ENCODE measurements at places on chromosomes 12 and 14. TPM values are rescaled to one million over a fixed set of nuclear protein-coding genes. Genes with fewer than 3 reads are reported as not detected.

DNA sequence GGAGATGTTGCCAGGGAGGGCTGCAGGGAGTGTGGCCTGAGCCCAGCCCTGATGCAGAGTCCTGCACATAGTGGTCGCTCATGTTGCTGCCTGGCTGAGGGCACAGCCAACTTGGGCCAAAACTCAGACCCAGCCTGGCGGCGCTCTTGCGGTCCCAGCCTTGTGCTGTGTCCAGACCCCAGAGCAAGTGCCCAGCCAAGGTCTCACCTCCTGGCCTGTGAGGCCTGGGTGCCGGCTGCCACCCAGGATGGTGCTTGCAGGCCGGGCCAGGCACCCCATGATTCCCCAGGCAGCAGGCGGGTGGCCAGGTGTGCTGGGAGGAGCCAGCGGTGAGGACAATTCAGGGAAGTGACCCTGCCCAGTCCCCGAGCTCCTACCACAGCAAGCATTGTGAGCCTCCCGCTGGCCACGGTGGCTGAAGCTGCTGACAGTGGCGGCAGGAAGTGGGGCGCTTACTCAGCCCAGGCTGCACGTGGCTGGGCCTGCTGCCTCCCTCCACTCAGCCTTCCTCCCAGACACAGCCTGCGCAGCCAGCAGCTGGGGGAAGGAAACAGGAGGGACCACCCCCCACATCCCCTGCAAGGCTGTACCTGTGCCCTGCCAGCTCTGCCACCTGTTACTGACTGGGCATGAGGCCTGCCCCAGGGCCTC is 17.7 kb upstream of the PGF start:
- peak; percentile 50 for DNase-seq

Gene RNASE3
- polyA plus RNA-seq, result 1.2 TPM

Gene ST8SIA1
- 12.1 TPM for polyA plus RNA-seq

- peak; percentile 95 for DNase-seq
Measured at GRCh38 chr12:109998904-109999648, at the start of gene ANKRD13A. Gene ANKRD13A (plus strand): TSS chr12:109999430. CDS start chr12:109999689, 259 bp downstream.

Gene CLIP1
- 112 TPM for polyA plus RNA-seq

DNA sequence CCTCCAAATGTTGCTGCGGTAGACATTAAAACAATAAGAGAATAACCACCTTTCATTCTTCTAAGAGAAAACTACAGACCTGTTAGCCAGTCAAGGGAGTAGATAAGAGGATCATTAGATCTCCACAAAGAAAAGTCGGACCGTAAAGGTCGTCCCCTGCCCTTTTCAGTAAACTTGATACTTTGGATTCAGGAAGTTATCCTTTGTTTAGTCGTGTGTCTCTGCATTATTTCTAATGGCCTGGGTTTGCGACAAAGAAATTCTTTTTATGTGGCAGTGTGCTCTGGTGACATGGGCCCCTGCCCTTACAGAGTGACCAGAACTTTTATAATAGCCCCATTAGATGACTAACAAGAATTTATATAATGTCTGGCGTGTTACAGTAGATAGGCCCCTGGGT is 44.6 kb upstream of the EVL start:
- DNase-seq, result no peak

GRCh38 chr12:70659077-70659606 is 21.9 kb upstream of the PTPRB start:
- no peak for DNase-seq

- no peak for DNase-seq
Measured at GRCh38 chr12:6955108-6956020, 4.2 kb downstream of the PTPN6 start.

DNA sequence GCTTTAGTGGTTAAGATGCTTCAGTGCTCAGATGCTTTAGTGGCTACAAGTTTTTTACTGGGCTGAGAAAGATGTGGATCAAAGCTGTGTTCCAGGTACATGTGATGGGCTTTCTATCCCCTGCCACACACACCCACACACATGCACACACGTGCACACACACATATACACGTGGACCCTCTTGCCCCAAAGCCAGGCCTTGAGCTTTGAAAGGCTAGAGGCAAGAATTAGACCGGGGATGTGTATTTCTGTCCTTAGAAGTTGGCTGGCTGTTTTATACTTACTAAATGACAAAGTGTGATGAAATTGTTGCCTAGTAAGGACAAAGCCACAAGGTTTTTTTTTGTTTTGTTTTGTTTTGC is 376.5 kb downstream of the C12orf75 start:
- DNase-seq, result no peak

Gene PTPRB
- 16.5 TPM for polyA plus RNA-seq

- DNase-seq, result no peak
Measured at GRCh38 chr12:27425306-27425705, 21.2 kb upstream of the SMCO2 start.

Gene LRRC43
- 1.1 TPM for polyA plus RNA-seq

GRCh38 chr12:91072931-91073330 is 15.1 kb upstream of the KERA start:
- no peak for DNase-seq

- DNase-seq, result peak; percentile 77
Measured at GRCh38 chr12:104358353-104359003, 54.9 kb downstream of the EID3 start.

GRCh38 chr14:59687663-59688062 is 111.1 kb upstream of the CCDC175 start:
- no peak for DNase-seq

DNA sequence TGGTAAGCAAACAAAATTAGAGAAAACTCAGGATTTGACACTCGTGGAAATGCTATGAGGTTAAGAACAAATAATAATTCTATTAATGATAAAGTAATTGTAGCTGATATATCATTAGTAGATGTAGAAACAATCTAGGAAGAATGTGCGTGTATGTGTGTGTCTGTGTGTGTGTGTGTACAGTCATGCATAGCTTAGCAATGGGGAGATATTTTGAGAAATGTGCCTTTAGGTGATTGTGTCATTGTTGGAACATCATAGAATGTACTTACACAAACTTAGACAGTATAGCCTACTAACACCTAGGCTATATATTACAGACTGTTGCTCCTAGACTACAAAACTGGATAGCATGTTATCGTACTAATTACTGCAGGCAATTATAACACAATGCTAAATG is 5.3 kb downstream of the CLEC2A start:
- DNase-seq, result no peak

Gene RIMBP2
- polyA plus RNA-seq, result 15.7 TPM

- no peak for DNase-seq
Measured at GRCh38 chr14:24378981-24379906, 11.3 kb downstream of the NFATC4 start.

Gene HOXC12
- not detected for polyA plus RNA-seq

DNA sequence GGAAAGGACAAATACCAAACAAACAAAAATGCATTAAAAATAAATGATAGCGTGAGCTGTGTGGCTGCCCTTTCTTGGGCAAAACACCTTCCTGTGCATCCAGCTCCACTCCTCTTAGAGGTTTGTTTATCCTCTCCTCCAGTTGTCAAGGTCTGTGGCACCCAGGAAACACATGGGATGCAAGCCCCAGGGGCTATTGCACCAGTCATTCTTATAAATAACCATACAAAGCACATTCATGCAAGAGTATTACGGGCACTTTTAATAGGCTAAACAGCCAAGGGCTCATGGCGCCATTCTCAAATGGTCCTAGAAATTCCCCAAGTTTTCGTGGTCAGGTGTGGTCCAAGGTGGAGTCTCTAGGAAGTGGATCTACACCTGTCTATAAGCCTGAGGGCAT is 257.0 kb downstream of the DPF3 start:
- no peak for DNase-seq

- DNase-seq, result no peak
Measured at GRCh38 chr12:89663577-89664357, 44.9 kb downstream of the ATP2B1 start.

Gene A2ML1
- polyA plus RNA-seq, result 0.08 TPM

DNA sequence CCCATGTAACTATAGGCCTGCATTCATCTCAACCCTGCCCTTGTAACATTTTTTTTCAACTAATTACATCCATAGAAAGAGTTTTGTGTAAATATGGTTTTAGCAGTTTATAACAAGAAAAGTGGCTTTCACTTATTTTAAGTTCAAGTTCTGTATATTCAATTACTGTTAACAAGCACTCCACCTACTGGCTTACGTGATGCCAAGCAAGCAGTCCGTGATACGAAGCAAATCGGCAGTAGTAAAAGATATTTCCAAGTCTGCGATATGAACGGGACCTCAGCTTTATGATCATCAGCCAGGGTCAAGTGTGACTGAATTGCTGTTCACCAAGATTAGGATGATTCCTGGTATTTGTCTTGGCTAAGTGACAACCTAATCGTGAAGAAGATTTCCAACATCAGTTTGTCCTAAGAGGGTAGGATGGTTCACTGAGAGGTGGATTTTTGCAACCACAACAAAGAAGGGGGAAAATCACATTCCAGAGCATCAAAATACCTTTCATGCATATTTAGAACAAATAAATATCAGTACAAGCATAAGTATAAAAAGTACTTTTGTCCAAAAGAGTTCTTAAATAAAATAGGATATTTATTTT is 456.2 kb downstream of the FOXG1 start:
- DNase-seq, result peak; percentile 16

Gene SLC38A6
- 53.9 TPM for polyA plus RNA-seq

Gene FLVCR2
- 29.9 TPM for polyA plus RNA-seq

Gene PPP1R1A
- 0.75 TPM for polyA plus RNA-seq

Gene KLHL33
- 0.64 TPM for polyA plus RNA-seq

- DNase-seq, result no peak
Measured at GRCh38 chr14:96243785-96244184, 12.2 kb upstream of the BDKRB1 start.

Gene KLRC4
- polyA plus RNA-seq, result not detected

Gene GOLT1B
- polyA plus RNA-seq, result 20.1 TPM

DNA sequence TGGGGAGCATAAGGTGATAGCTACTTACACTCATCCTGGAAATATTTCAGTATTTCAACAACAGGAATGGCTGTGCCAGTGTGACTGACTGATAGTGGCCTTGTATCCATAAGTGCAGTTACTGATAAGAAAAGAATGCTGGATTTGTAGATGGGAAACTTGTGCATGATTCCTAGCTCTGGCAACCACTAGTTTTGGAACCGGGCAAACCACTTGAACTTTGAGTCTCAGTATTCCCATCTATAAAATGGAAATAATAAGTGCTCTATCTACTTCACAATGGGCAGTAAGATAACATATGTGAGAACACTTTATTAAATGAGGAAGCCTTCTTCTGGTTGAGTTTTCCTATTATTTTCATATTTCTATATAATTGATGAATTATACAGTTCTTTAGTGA is 77.2 kb downstream of the TPH2 start:
- no peak for DNase-seq
